ENCODE measurements at places on chromosomes 1 and 21. TPM values are rescaled to one million over a fixed set of nuclear protein-coding genes. Genes with fewer than 3 reads are reported as not detected.
A peak's percentile ranks its signal among the peaks of the same experiment; 100 is the strongest.

GRCh38 chr1:224118688-224119087, 4.8 kb downstream of the FBXO28 start:
- DNase-seq, result no peak

GRCh38 chr21:36887963-36888362, 78.5 kb downstream of the HLCS start:
- no peak for DNase-seq

GRCh38 chr1:203629507-203630082, 3.0 kb downstream of the ATP2B4 start:
- DNase-seq, result peak; percentile 76

GRCh38 chr1:154720328-154721297, 112.6 kb upstream of the ADAR start:
- DNase-seq, result no peak

GRCh38 chr1:158978730-158979129, 31.0 kb upstream of the IFI16 start:
- no peak for DNase-seq

- DNase-seq, result no peak
Observed at GRCh38 chr1:92087542-92087941, 7.4 kb downstream of the BTBD8 start.

- no peak for DNase-seq
Observed at GRCh38 chr1:204842369-204842768, 28.3 kb upstream of the NFASC start.

DNA sequence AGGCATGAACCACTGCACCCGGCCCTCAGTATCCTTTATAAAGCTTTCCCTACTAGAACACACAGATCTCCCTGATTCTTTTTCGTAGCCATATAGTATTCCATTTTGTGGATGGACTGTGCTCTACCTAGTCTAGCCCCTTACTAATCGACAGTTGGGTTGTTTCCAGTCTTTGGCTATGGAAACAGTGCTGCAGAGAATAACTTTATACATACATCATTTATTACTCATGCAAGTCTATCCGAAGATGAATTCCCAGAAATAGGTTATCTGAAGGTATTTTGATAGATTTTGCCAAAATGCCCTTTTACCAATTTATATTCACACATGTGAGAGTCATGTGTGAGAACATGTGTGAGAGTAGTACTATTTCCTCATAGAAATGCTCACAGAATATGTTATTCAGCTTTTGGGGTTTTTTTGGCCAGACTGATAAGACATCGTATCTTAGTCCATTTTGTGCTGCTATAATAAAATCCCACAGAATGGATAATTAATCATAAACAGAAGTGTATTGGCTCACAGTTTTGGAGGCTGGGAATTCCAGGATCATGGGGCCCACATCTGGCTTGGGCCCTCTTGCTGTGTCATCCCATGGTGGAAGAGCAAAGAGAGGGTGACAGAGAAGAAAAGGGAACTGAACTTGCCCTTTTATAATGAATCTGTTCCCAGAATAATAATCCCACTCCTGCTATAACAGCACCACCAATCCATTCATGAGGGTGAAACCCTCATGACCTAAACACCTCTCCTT, 17.3 kb upstream of the FGR start:
- no peak for DNase-seq

DNA sequence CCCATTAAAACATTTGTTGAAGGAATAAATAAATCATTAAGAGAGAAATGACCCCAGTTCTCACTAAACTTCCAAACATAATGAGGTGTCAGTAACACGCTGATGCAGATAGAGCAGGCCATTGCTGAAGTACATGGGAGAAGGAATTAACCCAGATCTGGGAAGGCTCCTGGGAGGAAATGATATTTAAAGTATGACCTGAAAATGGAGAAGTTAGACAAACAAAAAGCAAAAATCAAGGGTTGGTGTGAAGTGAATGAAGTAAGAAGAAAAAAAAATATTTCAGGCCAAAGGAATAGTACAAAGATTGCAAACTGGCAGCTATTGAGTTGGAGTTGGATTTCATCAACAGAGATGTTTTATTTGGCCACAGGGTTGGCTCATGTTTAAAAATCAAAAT, 71.4 kb downstream of the RGS2 start:
- DNase-seq, result no peak

GRCh38 chr1:185894791-185895190, 160.6 kb downstream of the HMCN1 start:
- no peak for DNase-seq

GRCh38 chr21:44018813-44019567, 6.9 kb downstream of the TRAPPC10 start:
- DNase-seq, result no peak

DNA sequence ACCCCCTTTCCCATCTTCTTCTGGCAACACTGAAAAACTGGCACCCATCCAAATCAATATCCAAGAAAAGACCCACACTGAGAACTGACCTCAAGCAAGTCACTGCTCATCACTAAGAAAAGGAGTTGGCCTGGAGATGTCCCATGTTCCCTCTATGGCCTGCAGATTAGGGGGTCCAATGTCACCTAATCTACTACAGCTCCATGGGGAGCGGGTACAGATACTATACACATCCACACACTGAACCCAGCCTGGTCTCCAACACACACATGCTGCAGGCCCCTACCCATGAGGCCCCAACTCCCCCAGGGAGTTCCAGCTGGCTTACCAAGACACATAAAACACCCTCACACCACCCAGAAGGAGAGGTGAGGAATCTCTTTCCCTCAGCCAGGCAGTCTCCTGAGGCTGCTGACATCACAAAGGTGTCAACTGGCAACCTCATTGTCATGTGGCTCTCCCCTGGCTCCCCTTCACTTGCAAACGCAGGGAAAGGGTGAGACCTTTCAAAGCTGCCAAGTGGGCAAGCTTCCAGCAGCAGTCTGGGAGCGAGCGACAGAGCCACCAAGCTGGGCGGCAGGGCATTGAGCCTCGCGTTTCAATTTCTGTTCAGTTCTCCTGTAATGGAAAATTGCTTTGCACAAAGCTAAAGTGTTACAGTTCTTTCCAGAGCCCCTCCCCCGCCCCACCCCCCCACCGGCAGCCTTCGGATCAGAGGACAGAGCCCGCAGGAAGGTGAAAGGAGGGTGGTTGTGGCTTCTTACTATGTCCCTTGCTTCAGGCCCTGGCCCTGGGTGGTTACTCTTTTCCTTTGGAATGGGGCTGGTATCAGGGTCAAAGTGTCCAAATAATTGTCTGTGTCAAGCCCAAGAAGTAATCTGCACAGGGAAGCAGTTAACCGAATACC, at the start of gene LRRC52:
Gene LRRC52, plus strand, starts transcription at position 469 of the 907 bp plus-strand sequence. Its CDS starts 297 bp downstream, at position 766.
- DNase-seq, result no peak

- peak; percentile 53 for DNase-seq
Observed at GRCh38 chr1:205748403-205749233, 1.4 kb downstream of the NUCKS1 start.

DNA sequence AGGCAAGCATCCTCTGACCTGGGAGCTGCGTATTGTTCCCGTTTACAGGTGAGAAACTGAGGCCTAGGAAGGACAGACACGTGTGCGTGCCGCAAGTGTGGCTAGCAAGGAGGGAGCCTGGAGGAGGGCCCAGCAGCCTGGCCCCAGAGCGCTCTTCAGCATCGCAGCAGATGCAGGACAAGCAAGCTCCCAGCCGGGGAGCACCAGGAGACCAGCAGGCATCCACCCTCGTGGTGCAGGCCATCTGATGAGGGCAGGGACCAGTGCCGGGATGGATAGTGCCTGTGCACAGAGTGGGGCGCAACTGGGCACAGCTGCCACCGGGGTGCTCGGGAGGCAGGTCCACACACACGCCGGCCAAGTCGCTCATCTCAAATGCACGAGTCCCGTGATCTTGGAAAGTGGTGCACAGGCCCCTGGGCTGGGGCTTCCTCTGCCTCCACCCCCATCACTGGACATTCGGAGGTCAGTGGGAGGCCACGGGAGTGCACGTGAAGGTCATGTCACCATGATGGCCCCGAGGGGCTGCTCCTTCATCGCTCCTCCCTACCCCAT, 55.1 kb downstream of the COL18A1 start:
- no peak for DNase-seq

DNA sequence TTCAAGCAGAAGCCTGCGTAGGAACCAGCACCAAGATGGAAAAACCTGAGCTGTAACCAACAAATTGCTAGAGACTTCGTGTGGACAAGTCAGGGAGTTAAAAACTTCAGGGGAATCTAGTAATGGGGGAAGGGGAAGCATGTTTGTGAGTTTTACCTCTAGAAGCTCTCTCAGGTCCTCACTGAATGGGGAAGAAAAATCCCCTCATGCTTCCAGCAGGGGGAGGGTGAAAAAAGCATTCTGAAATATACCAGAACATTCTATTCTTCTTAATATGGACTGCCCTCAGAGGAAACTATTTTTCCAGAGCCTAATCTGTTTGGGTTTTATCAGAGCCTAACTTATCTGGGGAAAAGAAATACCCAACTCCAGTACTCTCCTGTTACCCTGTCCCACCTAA, 28.6 kb downstream of the GNG12 start:
- no peak for DNase-seq

Gene PLA2G2D
- total RNA-seq, result not detected

Gene NEGR1
- not detected for total RNA-seq

Gene S100A8
- total RNA-seq, result not detected

Gene SPRR2F
- total RNA-seq, result not detected

Gene HES5
- total RNA-seq, result 0.49 TPM

Gene CR1L
- total RNA-seq, result not detected

Gene IKBKE
- total RNA-seq, result 21.1 TPM

Data from activated T-cell treated with anti-CD3 and anti-CD28 coated beads, Interleukin-2, amount 50 U/mL, for 72 hours (primary cell).